Fibroblast of the aortic adventitia (primary cell): ENCODE measurements at places on chromosomes 2 and 18. TPM values are rescaled to one million over a fixed set of nuclear protein-coding genes. Genes with fewer than 3 reads are reported as not detected.

ILKAP gene
- 18.6 and 19.0 TPM in 2 replicates for total RNA-seq

GCG gene
- total RNA-seq, result not detected in 2 replicates

UBXN4 gene
- total RNA-seq, result 55.1 and 81.8 TPM in 2 replicates

AFF3 gene
- total RNA-seq, result 4.2 TPM in 1 of 2 replicates, not detected in the other

REG3A gene
- total RNA-seq, result not detected in 2 replicates

CRYGD gene
- not detected in 2 replicates for total RNA-seq

ZFP36L2 gene
- total RNA-seq, result 34.3 and 50.4 TPM in 2 replicates

VAMP8 gene
- 0.54 and 1.7 TPM in 2 replicates for total RNA-seq

DNA sequence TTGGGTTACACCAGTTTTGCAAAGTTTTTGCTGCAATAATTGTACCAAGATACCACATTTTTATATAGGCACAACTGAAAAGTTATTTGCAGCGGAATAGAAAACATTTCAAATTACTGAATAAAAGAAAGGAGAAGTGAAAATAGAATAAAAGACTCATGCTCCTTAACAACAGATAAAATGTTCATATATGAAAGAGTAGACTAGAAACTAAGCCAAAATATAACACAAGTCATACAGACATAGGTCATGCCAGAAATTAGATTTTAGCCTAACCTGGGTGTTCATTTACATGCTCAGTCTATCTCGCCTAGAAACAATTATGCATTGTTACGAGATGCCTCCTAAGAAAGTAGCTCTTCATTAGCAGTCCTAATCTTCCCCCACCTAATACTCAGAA is 16.4 kb upstream of the MAP3K20 start:
- no peak for DNase-seq

DNA sequence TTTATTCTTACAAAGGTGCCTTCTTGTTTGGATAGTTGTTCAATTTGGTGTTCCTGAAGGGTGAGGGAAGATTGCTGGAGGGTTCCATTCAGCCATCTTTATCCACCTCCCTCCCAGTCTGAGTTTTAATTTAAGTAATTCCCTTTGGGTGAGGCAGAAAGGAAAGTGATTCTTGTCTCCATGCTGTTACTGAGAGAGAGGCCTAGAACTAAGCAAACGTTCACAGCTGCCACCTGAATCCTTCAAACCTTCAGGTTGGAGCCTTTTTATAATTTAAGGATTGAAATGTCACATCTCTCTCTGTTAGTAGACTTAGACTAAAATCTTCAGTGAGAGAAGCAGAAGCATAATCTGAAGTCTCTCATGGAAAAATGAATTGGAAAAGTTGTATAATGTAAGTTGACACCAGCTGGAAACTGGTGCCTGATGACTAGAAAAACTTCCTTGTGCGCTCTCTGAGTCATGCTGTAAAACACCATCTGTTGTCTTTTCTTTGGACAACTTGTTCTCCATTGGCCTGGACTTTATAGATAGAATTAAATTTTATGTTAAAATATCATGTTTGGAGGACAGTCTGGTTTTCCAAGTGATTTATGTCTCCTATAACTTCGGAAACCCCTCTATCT is 14.6 kb downstream of the STRADB start:
- DNase-seq, result peak; percentile 81

DNA sequence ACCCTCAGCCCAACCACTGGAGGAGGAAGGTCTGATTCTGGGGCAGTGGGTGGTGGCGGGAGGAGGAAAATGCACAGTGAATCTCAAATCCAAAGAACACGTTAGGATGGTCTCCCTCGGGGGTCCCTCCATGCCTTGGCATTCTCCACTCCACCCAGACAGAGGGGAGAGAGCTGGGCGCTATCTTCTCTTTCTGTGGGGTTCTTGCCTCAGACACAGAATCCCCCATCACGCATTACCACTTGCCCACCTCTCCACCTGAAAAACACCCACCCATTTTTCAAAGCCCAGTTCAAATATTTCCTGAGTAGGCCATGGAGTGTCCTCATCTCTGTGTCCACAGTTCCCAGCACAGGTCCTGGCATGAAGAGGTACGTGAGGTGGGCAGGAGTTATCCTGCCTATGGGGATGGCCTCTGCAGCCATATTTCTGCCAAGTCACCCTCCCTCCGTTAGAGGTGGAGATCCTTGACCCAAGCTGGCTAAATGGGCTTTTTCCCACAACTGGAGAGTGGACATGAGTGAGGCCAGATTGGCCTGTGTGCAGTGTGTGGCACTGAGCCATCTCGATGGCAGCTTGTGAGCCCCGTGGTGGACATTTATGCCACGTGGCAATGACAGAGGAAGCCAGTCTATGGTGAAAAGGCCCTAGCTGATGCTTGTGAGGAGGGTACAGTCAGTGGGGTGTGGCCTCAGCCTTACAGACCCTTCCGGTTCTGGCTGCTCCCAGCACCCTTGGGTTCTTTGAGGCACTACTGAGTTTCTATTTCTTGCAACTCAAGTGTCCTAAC is 9.5 kb upstream of the TEX261 start:
- no peak for DNase-seq

- no peak for DNase-seq
Measured at GRCh38 chr18:58646334-58646862, 17.5 kb upstream of the ALPK2 start.

GRCh38 chr2:172168917-172169346 is 66.2 kb upstream of the DLX2 start:
- peak; percentile 69 for DNase-seq

DNA sequence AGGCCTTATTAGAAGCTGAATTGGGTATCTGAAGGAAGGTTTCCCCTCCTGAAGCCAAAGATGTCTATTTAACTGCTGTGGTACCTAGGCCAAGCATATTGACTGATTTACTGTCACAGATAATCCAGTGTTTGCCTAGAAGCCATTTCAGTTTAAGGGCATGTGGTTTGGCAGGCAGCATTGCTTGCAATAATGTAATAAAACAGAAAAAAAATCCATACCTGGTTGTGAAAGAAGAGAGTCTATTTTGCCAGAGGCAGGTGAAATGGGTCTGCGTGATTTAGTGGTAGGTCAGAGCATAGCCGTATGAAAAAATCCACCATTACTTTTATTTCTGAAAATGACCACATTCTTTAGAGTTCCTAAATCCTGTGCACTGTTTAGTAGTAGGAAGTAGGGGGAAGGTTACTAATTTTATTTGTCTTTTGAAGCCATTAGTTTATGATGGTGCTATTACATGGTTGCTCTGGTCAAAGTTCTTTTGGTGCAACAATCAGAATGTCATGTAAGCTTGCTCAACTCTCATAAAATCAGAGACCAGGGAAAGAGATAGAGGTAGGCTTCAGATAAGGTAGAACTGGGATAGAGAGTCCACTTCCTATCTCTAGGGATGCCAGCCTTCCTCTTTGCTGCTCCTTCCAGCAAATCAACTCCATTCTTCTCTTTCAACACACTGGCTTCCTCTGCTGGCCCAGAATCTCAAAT is 343.4 kb downstream of the GPD2 start:
- no peak for DNase-seq

DNA sequence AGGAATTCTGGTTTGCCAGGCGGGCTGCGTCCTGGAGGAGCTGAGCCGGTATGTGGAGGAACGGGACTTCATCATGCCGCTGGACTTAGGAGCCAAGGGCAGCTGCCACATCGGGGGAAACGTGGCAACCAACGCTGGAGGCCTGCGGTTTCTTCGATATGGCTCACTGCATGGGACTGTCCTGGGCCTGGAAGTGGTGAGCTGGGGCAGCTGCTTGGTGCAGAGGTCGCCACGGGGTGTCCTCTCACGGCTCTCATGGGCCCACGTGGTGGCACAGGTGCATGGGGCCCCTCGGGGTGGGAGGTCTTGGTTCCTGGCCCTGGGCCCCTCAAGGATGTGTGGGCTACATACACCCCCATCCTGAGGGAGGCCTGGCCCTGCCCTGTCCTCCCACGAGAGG is 9.2 kb downstream of the D2HGDH start:
- DNase-seq, result no peak

DNA sequence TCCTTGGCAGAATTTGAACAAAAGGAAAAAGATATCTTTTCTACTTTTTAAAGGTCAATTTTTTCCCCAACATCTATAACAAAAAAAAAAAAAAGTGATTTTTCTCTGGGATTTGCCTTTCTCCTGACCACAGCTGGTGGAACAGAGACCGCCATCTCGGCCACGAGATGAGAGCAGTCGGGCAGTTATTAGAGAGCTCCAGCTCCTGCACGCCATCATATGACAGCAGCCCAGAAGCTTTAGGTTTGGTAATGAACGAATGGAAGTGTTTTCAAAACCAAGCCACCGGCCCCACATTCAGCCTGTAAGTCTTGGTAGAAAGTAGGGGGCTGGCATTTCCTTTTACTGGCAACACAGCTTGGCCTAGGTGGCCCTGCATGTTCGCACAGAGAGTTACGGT is 94.9 kb upstream of the FZD7 start:
- DNase-seq, result no peak

- no peak for DNase-seq
Measured at GRCh38 chr18:33573193-33573592, 4.8 kb upstream of the ASXL3 start.

GRCh38 chr18:58952858-58953257 is 88.2 kb downstream of the ZNF532 start:
- DNase-seq, result no peak

DNA sequence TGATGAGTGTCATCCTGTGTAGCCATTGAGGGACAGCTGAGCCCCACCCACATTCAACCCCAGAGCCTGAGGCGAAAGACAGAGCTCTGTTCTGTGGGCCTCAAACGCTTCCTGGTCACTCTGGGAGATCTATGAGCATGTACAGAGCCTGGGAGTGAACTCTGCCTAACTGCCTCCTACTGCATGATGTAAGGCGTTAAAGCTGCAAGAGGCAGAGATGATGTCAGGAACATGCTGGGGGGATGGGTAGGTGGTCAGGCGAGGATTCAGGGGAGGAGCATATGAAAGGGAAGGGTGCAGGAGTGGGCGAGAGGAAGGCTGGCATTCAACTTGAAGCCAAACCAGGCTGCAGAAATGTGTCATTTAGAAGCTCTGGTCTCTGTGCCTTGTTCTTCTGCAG is 181.0 kb downstream of the TFCP2L1 start:
- DNase-seq, result no peak

GRCh38 chr2:105329197-105329554 is 359 bp downstream of the TGFBRAP1 start:
- no peak for DNase-seq

GRCh38 chr2:2861666-2862240 is 515.9 kb downstream of the EIPR1 start:
- no peak for DNase-seq

- DNase-seq, result no peak
Measured at GRCh38 chr2:14843507-14844204, 211.1 kb downstream of the LRATD1 start.

DNA sequence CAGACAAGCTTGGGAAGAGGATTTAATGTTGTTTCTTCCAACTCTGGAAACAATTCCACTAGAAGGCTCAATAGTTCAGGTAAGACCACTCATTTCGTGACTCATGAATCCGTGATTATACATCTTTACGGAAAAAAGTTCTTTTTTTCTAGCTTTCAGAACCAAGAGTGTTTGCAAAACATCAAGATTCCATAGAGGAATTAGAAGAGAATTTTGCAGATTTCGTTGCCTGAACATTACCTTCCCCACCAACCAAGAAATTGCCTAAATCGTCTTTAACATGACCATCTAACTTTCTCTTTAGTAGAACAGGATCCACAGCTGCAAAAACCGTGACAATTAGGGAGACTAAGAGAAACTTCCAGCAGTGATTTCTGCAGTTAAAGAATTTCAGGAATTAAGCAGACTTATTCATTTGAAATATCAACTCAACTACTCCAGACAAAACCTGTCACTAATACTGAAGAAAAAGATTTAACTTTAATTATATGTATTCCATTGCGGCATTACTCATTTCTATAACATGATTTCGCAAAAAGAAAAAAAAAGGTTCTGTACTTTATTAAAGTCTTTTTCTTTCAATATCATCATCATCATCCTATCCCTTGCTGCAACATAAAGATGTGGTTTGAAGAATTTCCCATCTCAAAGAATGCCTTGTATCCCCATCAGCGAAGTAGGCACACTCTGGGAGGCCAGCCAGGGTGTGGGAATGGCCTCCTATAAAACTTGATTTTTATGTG is 1.9 kb upstream of the NAB1 start:
- DNase-seq, result peak; percentile 47

- no peak for DNase-seq
Measured at GRCh38 chr18:12998332-12999060, 7.3 kb downstream of the CEP192 start.

- DNase-seq, result peak; percentile 74
Measured at GRCh38 chr2:54402350-54402749, 53.8 kb upstream of the SPTBN1 start.

GRCh38 chr2:43459446-43460173 is 136.2 kb downstream of the THADA start:
- DNase-seq, result peak; percentile 64

DNA sequence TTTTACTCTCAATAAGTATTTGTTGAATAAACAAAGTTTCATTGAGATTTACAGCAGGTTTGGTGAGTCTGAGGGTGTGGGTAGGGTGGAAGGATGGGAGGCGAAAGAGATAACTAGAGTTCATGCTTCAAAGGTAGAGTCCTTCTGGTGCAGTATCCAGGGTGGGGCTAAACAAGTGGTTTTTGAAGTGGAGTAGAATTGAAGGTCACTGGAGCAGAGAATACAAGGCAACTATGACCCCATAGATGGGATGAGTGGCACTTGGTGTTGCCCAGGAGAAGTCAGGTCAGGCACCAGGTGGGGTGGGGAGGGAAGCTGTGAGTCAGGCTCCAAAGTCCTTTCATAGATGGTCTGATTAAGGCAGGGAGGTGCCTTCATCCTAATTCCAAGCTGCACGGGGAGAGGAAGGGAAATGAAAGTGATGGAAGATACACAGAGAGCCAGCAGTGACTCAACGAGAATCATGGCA is 6.6 kb upstream of the CAB39 start:
- no peak for DNase-seq

DNA sequence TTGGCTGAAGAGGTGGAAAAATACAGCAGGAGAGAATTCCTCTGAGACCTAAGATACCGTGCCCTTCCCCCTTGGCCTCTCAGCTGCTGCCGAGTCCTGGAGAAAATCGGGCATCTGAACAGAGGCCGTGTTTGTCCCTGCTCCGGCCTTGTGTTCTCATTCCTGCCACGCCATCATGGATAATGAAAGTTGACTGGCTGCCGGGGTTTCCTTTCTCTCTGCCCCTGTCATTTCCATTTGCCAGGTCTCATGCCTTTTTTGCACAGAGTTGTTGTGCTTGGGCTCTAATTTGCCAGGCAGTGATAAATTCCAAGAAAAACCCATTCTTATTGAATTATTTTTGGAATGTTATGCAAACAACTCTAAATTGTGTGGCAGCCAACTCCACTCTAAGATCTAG is 496.9 kb upstream of the TNP1 start:
- DNase-seq, result peak; percentile 73

DNA sequence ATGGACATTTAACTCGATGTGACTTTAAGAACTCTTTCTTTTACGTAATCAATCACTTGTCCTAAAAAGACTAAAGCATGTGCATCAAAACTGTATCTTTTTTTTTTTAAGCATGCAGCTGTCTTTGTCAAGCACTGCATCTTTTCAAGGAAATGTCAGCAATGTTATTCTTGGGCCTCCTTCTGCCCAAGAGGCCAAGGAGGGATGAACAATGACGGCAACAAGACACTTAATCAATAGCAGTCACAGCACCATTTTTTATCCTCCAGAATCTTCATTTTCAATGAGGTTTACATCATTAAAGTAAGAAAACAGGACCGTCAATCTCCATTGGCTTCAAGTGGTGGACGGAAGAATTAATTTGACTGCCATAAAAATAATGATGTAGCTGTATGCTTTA is 253.8 kb downstream of the AFF3 start:
- DNase-seq, result peak; percentile 11

- DNase-seq, result no peak
Measured at GRCh38 chr2:16325976-16326510, 339.6 kb downstream of the CYRIA start.

- DNase-seq, result no peak
Measured at GRCh38 chr2:132731441-132731840, 61.4 kb upstream of the LYPD1 start.
